ENCODE measurements at places on chromosomes 2 and 18. TPM values are rescaled to one million over a fixed set of nuclear protein-coding genes. Genes with fewer than 3 reads are reported as not detected.

LYG1 gene
- 2.8 TPM for total RNA-seq

DSG2 gene
- 63.2 TPM for total RNA-seq

MAP2 gene
- 18.8 TPM for total RNA-seq

CFC1 gene
- 10.5 TPM for total RNA-seq

NYAP2 gene
- 0.14 TPM for total RNA-seq

RAB27B gene
- total RNA-seq, result 10.7 TPM

MARCHF4 gene
- total RNA-seq, result not detected

C18orf32 gene
- 37.1 TPM for total RNA-seq

TMEM163 gene
- total RNA-seq, result 0.55 TPM

COPS9 gene
- 179 TPM for total RNA-seq

CFAP221 gene
- total RNA-seq, result 18.3 TPM

INPP5D gene
- total RNA-seq, result 18.8 TPM

ATP8B1 gene
- 33.5 TPM for total RNA-seq

SFT2D3 gene
- total RNA-seq, result 22.2 TPM

NR4A2 gene
- 2.3 TPM for total RNA-seq

TTL gene
- 12.0 TPM for total RNA-seq

VIL1 gene
- total RNA-seq, result not detected

ANKRD30BL gene
- total RNA-seq, result 3.0 TPM

NPHP1 gene
- total RNA-seq, result 5.2 TPM

ANKMY1 gene
- 31.4 TPM for total RNA-seq

MROH2A gene
- total RNA-seq, result 2.3 TPM

ASXL2 gene
- 15.8 TPM for total RNA-seq

NETO1 gene
- not detected for total RNA-seq

CYP1B1 gene
- 289 TPM for total RNA-seq

VWA3B gene
- not detected for total RNA-seq

CNGA3 gene
- 1.1 TPM for total RNA-seq

POMC gene
- 31.0 TPM for total RNA-seq

COL3A1 gene
- 121 TPM for total RNA-seq

HSPD1 gene
- total RNA-seq, result 95.5 TPM

GPR39 gene
- total RNA-seq, result 3.6 TPM

GAL3ST2 gene
- not detected for total RNA-seq

IL36RN gene
- not detected for total RNA-seq

DNER gene
- total RNA-seq, result 2.6 TPM

SPAG16 gene
- 27.1 TPM for total RNA-seq

ZNF521 gene
- 12.7 TPM for total RNA-seq

CCDC142 gene
- total RNA-seq, result 28.0 TPM

DSG4 gene
- total RNA-seq, result 0.05 TPM

SS18 gene
- total RNA-seq, result 94.7 TPM

TXNDC2 gene
- 3.6 TPM for total RNA-seq

EIF2AK3 gene
- total RNA-seq, result 39.1 TPM

TMX3 gene
- total RNA-seq, result 37.1 TPM

HOXD8 gene
- 10.4 TPM for total RNA-seq

TUBA3E gene
- total RNA-seq, result not detected

UGT1A5 gene
- 0.41 TPM for total RNA-seq

RND3 gene
- total RNA-seq, result 26.2 TPM

C1GALT1C1L gene
- total RNA-seq, result 2.3 TPM

TRIM54 gene
- 2.8 TPM for total RNA-seq

FMNL2 gene
- total RNA-seq, result 9.8 TPM

ACVR1C gene
- total RNA-seq, result 2.0 TPM

WDR75 gene
- total RNA-seq, result 15.3 TPM

CHRNG gene
- not detected for total RNA-seq

CPO gene
- not detected for total RNA-seq

C2orf80 gene
- not detected for total RNA-seq

RNF144A gene
- total RNA-seq, result 27.9 TPM

MC4R gene
- total RNA-seq, result not detected

UGT1A3 gene
- 0.64 TPM for total RNA-seq

CCDC68 gene
- 7.9 TPM for total RNA-seq

KCNG2 gene
- total RNA-seq, result not detected

CAD gene
- 16.0 TPM for total RNA-seq
